Activated CD8-positive, alpha-beta T cell treated with anti-CD3 and anti-CD28 coated beads for 36 hours (primary cell): ENCODE measurements at places on chromosomes 2 and 18.
A peak's percentile ranks its signal among the peaks of the same experiment; 100 is the strongest.

DNA sequence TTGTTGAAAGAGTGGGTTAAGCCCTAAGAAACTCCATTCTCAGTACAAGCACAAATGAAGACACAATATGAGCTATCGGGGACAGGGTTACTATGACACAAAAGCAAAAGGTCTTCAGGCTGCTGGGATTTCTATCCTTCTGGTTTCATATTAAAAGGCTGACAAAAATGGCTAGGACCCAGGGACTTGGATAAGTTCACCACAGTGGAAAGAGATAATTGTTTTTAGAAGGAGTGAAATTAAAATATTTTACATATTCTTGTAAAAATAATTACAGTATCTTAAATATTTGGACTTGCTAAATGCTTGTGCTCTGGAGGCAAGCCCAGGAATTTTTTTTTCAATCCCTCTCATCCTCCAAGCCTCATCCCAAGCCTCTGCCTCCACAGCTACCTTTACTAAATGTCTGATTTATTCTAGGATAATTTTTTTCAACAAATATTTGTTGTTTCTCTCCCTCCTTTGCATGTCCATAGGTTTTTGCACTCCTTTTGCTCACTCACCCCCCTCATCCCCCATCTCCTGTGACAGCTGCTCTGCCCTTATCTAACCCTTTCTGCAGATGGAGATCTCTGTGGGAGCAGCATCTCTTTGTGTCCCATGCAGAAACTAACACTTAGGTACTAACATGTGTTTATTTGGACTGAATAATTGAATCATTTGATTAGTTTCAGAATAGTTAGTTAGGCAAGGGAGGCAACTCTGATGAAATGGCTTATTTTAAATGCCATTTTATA is 47.8 kb upstream of the NABP1 start:
- no peaks in the 10 kb centered on the region for H3K27me3 ChIP-seq
- no peak for DNase-seq
- H3K4me1 ChIP-seq: peaks cover 21% of the 10 kb centered on the region

DNA sequence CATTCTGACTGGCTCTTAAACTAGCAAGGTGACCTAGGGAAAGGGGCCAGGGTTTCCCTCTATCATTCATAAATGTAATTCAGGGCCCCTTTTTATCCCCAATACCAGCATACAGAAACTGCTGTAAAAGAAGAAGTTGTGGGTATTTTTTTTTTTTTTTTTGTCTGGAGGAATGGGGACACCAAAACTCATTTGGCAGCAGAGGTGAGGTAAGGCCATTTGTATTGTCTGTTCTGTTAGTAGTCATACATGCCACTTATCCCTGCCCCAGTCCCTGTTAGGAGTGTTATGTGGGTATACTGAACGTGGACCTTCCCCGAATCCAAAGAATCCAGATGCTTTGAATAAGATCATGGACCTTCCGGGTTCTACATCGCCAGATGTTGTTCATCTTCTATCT is 1.7 kb downstream of the SEPTIN2 start:
- H3K4me1 ChIP-seq: peaks cover 63% of the 10 kb centered on the region
- H3K4me3 ChIP-seq: peak overlapping the region; percentile 99
- no peaks in the 10 kb centered on the region for H3K27me3 ChIP-seq
- no peak for DNase-seq

DNA sequence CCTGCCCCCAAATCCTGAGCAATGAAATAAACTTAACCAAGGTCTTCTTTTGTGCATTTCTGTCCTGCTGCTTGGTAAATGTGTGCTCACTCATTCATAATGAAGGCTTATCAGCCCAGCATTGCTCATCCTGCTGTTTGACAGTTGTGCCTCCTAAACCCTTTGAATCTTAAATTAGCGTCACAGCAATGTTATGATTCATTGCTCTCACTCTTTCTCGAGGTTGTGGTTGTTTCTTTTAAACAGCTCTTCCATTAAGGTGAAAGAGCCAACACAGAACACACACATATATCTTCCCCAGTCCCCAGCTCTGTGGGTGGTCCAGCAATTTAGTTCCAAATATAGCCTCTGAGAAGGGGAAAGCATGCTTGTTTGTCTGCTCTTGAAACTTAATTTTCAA is 84.0 kb downstream of the EVA1A start:
- H3K36me3 ChIP-seq: no peaks in the 10 kb centered on the region
- H3K4me1 ChIP-seq: no peaks in the 10 kb centered on the region
- DNase-seq: peak; percentile 3
- peaks cover 4% of the 10 kb centered on the region for H3K27me3 ChIP-seq

DNA sequence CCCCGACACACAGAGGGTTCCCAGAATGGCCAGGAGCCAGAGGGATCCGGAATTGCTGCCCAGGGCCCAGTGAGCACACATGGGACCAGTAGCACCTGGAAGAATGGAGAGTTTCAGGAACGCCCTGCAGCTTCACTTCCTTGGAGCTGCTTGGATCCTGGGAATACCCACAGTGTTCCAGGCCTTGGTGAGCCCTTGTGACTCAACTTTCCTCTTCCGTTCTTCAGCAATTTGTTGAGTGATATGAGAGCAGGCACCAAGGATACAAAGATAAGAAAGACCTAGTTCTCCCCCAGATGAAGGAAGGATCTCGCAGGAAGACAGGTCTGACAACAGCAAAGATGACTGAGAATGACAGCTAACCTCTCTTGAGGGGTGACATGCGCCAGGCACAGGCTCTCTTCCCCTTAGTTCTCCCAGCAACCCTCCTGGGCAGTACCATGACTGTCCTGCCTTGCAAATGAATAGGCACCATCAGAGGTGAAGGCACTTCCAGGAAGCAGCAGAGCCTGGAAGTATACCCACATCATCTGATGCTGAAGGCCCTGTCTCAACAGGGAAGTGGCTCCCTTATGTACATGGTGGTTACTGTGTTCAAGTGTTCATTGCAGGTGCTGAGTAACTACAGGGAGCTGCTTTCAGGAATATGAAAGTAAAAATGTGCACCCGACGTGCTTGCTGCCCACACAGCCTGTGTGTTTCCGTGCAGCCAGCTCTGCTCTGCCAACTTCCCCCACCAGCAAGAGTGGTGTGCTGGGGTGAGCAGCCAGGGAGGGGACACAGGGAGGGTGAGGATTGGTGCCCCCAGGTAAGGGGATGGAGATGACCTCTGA is 116.2 kb downstream of the STPG4 start:
- H3K36me3 ChIP-seq: peaks cover 8% of the 10 kb centered on the region
- peaks cover 19% of the 10 kb centered on the region for H3K4me1 ChIP-seq
- H3K4me3 ChIP-seq: no peak overlapping the region

DNA sequence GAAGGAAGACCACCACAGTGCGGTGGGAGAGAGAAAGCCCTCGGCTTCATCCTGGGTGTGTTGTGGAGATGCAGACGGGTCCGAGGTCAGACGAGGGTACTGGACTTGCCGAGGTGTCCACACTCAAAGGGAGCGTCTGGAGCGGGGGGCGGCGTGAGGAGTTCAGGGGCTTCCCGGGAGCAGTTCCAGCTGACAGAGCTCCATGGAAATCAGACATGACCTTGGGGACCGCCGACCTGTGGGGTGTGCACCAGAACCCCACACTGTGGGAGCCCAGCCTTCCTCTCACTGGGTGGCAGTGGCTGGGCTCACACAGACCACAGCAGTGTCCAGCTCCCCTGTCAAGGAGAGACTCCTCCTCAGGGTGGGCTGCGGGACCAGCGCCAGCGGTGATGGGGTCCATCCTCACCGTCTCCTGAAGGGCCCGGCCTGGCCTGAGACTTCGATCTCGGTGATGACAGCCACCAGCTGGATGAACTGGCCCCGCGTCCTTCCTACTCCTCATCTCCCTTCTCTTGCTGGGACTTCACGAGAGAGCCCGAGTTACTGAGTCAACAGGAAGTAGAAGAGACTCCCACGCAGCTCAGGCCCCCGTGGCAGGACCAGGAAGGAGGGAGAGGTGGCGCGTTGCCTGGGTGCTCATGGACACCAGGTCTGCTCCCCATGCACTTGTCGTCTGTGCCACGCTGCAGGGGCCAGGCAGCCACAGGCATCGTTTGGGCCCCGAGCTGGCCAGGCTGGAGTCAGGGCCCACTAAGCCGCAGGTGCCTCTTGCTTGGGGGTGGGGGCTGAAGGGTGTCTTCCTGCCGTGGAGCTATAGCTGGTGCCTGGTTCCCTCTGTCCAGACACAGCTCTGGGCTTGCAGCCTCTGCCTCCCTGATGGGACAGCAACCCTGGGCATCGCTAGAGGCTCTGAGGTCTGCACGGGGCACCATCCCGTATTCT is 101.9 kb upstream of the CTDP1 start:
- no peak overlapping the region for H3K27ac ChIP-seq
- no peaks in the 10 kb centered on the region for H3K36me3 ChIP-seq
- no peaks in the 10 kb centered on the region for H3K27me3 ChIP-seq
- H3K4me3 ChIP-seq: no peak overlapping the region
- H3K4me1 ChIP-seq: peaks cover 15% of the 10 kb centered on the region

DNA sequence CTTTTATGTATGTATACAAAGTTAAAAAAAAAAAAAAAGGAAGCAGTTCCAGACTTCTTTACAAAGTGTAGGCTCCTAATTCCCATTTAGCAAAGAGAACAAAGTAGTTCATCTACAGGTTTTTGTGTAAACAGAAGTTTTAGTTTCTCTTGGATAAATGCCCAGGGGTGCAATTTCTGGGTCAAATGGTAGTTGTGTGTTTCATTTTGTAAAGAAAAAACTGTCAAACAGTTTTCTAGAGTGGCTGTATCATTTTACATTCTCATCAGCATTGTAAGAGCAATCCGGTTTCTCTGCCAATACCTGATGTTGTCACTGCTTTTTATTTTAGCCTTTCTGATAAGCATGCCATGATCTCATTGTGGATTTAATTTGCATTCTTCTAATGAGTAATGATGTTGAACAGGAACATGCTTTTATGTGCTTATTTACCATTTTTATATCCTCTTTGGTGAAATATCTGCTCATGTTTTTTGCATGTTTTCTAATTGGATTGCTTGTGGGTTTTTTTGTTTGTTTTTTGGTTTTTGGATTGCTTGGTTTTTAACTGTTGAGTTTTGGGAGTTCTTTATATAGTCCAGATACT is 16.6 kb upstream of the PSME4 start:
- no peaks in the 10 kb centered on the region for H3K27me3 ChIP-seq
- H3K4me3 ChIP-seq: no peak overlapping the region
- H3K36me3 ChIP-seq: peaks cover 8% of the 10 kb centered on the region
- DNase-seq: no peak

DNA sequence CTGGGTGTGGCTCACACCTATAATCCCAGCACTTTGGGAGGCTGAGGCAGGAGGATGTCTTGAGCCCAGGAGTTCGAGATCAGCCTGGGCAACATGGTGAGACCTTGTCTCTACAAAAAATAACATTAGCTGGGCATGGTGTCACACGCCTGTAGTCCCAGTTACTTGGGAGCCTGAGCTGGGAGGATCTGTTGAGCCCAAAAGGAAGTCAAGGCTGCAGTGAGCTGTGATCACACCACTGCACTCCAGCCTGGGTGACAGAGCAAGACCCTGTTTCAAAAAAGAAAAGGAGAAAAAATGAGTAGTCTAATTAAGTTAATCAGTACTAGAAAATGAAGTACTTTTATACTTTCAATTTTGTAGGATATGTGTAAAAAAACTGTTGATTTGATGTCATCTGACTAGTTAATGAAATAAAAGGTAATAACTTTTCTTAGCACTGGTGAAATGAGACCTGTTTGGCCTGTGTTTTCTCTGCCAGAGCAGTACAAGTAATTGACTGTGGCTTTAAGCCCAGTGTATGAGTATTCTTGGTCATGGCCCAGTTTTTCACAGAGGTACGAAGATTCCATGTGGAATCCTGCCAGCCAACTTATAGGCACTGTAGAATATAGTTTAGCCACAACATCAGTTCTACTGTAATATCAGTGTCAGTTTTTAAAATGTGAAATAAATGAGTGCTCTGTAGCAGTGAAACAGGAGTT is 35.8 kb downstream of the MFSD6 start:
- no peak overlapping the region for H3K4me3 ChIP-seq
- H3K36me3 ChIP-seq: peaks cover 17% of the 10 kb centered on the region
- H3K4me1 ChIP-seq: peaks cover 74% of the 10 kb centered on the region
- no peak overlapping the region for H3K27ac ChIP-seq

DNA sequence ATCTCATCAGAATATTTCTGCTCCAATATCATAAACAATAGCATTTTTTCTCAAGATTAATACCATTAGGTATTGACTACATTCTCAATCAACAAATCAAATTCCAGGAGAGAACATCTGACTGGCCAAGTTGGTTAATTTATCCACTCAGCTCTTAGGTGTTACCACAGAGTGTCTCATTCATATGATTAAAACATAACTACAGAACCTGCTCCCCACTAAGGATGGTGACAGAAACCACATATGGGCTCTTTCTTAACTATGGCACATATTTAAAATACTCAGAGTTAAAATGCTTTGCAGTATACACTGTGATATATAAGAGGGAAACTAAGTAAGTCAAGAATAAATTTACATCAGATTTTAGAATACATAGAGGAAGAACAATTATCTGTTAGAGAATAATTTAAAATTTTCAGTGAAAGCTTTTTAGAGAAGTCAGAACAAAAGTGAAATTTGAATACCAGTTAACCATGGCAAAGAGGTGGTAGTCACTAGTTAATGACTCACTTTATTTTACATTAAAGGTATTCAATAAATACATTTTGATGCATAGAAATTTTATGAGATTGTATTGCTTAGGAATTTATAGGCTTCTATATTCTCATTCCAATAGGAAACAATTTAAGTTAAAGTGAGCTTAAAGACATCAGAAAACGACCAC is 1120.8 kb upstream of the TMEFF2 start:
- H3K27me3 ChIP-seq: no peaks in the 10 kb centered on the region
- DNase-seq: no peak
- H3K4me1 ChIP-seq: no peaks in the 10 kb centered on the region
- H3K27ac ChIP-seq: no peak overlapping the region

GRCh38 chr2:176085120-176085788 is 1.5 kb upstream of the EVX2 start:
- peaks cover 91% of the 10 kb centered on the region for H3K27me3 ChIP-seq
- no peak overlapping the region for H3K27ac ChIP-seq
- H3K4me1 ChIP-seq: peaks cover 8% of the 10 kb centered on the region
- peaks cover 18% of the 10 kb centered on the region for H3K36me3 ChIP-seq
- no peak for DNase-seq

DNA sequence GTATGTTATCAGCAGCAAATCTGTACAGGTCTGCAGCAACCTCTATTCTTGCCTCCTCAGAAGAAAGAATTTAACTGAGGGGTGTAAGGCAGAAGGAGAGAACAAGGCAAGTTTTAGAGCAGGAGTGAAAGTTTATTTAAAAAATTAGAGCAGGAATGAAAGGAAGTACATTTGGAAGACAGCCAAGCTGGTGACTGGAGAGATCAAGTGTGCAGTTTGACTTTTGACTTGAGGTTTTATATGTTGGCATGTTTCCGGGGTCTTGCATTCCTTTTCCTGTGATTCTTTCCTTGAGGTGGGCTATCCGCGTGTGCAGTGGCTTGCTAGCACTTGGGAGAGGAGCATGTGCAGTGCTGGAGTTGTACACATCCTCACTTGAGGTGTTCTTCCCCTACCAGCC is 16.5 kb upstream of the CERS6 start:
- H3K27me3 ChIP-seq: no peaks in the 10 kb centered on the region
- H3K27ac ChIP-seq: no peak overlapping the region
- DNase-seq: no peak
- no peak overlapping the region for H3K4me3 ChIP-seq
